ENCODE measurements at places on chromosomes 4 and X.

DNA sequence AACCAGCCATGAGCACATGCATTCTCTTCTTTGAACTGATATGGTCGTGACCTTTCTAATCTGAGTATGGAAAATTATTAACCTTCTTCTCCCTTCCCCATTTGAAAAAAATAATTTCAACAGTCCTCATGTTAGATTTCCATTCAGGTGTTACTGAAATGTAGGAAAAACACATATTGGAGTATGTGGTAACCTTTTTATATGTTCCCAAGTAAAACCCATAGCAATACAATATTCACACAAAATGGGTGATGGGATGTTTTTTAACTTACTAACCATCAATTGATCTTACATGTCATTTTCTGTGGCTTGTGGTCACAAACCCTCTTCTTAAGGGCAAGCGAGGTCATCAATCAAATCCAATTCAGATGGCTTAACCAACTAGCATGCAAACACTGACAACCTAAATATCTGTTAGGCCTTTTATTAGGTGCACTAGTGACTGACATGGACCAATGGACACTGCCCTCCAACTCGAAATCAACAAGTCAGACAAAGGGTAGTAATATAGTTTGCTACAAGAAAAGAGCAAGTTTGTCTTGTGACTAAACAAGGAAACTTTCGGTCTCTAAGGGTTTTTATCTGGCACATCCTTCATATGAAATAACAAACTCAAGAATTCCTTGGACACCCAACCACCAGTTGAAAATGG lies 74.3 kb downstream of the CAMK2D start:
- DNase-seq: no peak

GRCh38 chr4:167721617-167722486 lies 370.5 kb upstream of the ANXA10 start:
- DNase-seq: no peak

- DNase-seq: no peak
These were observed 191.6 kb upstream of the GALNTL6 start for GRCh38 chr4:171621646-171622045.

DNA sequence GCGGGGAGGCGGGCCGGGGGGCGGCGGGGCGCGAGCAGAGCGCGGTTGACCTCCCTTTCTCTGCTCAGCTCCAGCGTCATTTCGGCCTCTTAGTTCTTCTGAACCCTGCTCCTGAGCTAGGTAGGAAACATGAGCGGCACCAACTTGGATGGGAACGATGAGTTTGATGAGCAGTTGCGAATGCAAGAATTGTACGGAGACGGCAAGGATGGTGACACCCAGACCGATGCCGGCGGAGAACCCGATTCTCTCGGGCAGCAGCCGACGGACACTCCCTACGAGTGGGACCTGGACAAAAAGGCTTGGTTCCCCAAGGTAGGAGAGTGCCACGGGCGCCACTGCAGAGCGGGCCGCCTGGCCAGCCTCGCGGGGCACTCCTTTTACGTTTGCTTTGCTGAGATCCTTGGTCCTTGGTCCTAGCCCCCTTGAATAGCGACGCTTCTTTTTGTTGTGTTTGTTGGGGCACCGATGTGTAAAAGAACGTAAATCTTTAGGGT lies at the start of gene HTATSF1:
TSS of gene HTATSF1 (plus strand) at position 37 of the 497 bp plus-strand sequence. CDS start at position 130, 93 bp downstream.
- DNase-seq: no peak

DNA sequence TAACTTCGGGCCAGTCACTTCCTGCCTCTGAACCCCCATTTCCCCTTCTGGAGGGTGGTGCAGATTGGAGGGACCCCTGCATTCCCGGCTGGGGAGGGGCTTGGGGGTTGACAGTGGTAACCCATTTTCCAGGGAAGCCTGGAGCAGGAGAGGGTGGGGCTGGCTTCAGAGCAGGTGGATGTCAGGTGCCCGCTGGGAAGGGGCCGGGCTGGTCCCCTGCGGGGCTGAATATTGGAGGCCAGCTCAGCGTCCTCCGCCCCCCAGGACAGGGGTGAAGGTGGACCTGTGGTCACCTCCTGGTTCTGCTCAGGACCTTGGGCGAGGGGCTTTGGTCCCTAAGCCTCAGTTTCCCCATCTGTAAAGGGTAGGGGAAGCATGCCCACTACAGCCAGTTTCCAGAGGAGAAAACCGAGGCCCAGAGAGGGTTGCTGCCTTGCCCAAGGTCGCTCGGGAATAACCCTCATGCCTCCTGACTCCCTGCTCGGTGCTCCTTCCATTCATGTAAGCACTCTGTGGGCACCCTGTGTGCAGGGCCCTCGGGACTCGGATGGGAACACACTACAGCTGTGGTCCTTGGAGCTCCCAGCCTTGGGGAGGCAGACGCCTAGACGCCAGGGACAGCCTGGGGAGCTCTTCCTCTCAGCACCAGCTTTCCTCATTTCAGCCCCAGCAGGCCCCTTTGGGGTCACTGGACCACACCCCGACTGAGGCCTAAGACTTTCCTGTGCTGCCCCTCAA lies 683 bp downstream of the MAN2B2 start:
- no peak for DNase-seq

DNA sequence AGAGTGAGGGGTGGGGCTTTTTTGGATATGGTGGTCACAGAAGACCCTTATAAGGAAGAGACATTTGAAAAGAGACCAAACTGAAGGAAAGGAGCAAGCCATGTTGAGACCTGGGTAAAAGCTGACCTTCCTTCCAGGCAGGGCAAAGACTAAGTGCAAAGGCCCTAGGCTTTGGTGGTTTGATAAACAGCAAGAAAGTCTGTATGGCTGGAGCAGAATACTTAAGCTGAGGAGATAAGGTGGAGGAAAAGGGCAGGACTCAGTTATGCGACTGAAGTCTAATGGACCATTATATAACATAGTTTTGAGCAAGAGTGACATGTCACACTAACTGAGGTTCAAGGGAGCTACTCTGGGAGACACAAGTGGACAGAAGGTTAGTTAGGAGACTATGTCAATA lies 20.0 kb downstream of the SH3RF1 start:
- DNase-seq: no peak

DNA sequence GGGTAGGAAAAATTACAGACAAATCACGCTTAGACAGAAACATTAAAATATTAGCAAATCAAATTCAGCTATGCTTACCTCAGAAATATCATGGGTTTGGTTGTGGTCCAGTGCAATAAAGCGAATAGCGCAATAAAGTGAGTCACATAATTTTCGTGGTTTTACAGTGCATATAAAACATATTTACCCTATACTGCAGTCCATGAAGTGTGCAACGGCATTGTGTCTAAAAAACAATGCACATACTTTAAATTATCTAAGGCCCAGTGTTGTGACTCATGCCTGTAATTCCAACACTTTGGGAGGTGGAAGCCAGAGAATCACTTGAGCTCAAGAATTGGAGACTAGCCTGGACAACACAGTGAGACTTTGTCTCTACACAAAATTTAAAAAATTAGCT lies 195.7 kb upstream of the IL1RAPL1 start:
- no peak for DNase-seq

- DNase-seq: no peak
These were observed 14.4 kb downstream of the PPEF1 start for GRCh38 chrX:18721683-18722499.

DNA sequence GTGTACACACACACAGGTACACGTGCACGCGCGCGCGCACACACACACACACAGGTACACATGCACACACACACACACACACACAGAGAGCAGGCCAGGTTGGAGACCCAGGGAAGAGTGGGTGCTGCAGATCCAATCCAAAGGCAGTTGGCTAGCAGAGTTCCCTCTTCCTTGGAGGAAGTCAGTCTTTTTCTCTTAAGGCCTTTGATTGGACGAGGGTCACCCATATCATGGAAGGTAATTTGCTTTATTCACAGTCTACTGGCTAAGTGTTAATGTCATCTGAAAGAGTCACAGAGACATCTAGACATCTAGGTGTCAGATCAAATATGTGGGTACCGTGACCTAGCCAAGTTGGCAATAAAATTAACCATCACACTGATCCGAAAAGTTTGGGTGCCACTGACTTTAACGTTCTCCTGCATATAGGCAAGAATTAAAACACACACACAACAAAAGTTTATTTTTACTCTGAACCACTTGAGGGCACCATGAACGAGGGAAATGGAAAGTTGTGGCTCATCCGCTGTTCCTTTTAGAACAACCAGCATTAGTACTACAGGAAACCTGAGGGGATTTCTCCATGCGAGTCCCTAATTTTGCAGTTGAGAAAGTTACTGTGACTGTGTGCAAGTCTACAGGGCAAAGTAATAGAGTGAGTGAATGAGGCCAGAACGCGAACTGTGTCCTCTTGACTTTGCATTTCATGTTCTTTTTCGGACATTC lies 66.0 kb upstream of the STOX2 start:
- no peak for DNase-seq

- DNase-seq: no peak
These were observed 600.3 kb downstream of the MID1IP1 start for GRCh38 chrX:39401483-39402110.

GRCh38 chrX:107675823-107676555 lies 47.7 kb downstream of the PRPS1 start:
- no peak for DNase-seq

- no peak for DNase-seq
These were observed 202.0 kb downstream of the NR3C2 start for GRCh38 chr4:148240241-148240640.

GRCh38 chr4:113635739-113636437 lies 125.7 kb downstream of the CAMK2D start:
- DNase-seq: no peak

GRCh38 chr4:82097504-82097903 lies 276.3 kb downstream of the HNRNPD start:
- DNase-seq: no peak

DNA sequence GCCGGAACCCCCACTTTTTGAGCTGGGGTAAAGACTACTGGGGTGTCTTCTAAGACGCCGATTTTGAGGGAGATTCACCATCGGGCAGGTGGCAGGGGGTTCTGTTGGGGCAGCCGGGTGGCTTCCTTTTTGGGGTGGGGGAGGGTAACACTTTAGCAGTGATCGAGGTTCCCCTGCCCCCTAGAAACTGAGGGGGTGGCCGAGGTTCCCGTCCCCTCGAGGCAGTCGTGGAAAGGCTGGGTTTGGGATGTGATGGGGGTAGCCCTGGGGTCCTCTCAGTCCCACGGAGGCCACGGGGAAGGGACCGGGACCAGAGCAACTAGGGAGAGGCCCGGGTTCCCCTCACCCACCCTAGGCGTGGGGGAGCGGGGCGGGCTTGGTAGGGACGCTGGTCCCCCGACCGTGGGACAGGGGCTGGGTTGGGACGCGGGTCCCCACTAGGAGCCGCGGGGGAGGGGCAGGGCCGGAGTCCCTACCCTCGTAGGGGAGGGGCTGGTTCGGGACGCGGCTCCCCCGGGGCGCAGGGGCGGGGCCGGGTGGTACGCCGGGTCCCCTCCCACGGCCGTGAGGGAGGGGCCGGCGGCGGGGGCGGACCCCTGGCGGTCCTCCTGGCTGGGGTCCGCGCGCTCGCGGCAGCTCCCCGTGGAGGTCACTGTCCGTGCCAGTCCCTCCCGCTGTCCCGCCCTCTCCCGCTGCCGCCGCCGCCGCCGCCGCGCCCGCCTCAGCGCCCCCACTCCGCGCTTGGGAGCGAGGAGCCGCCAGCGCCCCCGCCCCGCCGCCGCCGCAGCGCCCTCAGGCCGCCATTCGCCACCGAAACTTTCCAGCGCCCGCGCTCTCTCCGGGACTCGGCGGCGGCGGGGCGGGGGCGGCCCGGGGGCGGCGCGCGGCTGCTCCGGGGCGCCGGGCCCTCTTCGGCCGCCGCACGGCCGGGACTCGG lies at the start of gene TBL1X:
TSS of gene TBL1X (plus strand) at position 624 of the 937 bp plus-strand sequence. CDS start 188,529 bp downstream, outside the sequence.
- peak; percentile 37 for DNase-seq

GRCh38 chr4:153929675-153930074 lies 140.8 kb upstream of the SFRP2 start:
- DNase-seq: no peak

Data from activated CD4-positive, alpha-beta T cell treated with anti-CD3 and anti-CD28 coated beads for 1 hour (primary cell).